ENCODE measurements at places on chromosomes 6 and 20.

DNA sequence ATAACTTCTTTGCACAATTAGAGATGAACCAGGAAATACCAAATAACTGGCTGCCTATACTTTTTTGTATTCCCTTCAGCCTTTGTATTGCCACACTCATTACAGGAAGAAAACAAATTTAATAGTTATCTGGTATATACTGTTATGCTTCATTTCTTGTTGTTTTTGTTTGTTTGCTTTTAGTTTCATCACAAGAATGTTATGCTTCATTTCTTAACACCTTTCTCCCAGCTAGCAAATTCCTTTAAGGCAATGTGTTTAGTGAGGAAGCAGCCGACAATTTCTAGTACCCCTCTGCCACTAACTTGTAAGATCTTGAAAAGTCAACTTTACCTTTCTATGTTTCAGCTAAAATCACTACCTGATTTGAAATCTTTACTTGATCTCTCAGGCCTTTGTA is 1.4 kb downstream of the NCOA6 start:
- peaks cover 6% of the 10 kb centered on the region for H3K4me1 ChIP-seq
- no peaks in the 10 kb centered on the region for H3K27me3 ChIP-seq
- peak overlapping the region; percentile 89 for H3K4me3 ChIP-seq
- H3K36me3 ChIP-seq, result no peaks in the 10 kb centered on the region

DNA sequence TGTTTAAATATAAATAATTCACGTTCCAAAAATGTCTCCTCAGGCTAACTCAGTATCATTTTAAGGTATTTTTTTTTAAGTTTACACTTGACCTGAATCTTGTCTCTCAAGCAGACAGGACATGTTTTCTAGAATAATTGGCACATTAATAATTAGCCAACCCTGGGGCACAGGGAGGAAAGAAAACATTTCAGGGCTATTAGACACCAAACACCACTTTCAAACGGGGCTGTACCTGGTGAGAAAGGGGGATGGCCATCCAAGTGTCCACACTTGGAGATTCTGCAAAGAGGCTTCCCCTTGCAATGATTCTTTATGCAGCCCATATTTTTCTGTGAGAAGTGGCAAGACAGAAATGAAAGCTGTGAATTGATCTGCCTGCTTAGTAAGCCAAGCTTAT is 560.8 kb downstream of the CD109 start:
- no peaks in the 10 kb centered on the region for H3K27me3 ChIP-seq
- H3K4me3 ChIP-seq, result no peak overlapping the region
- H3K36me3 ChIP-seq, result no peaks in the 10 kb centered on the region
- no peak overlapping the region for H3K27ac ChIP-seq
- H3K4me1 ChIP-seq, result no peaks in the 10 kb centered on the region

DNA sequence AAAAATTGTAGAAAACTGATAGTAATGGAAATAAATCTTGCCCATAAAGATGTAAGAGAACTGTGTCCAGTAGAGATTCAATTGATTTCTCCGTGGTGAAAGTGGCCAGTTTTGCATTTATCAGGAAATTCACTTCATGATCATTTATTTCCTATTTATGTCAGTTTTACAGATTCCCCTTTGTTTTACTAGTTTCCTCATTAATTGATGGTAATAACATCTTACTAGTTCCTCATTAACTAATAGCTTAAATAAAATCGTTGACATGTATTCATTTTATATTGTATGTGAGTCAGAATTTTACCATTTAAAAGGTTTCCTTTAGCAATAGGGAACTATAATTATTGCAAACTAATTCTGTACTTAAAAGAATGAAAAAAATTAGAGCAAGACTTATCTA is 99.8 kb upstream of the ADGRF1 start:
- H3K27ac ChIP-seq, result no peak overlapping the region
- no peak for DNase-seq
- H3K4me3 ChIP-seq, result no peak overlapping the region
- H3K36me3 ChIP-seq, result no peaks in the 10 kb centered on the region
- H3K4me1 ChIP-seq, result no peaks in the 10 kb centered on the region

- H3K27ac ChIP-seq, result no peak overlapping the region
- peaks cover under 1% of the 10 kb centered on the region for H3K4me1 ChIP-seq
- peaks cover 100% of the 10 kb centered on the region for H3K27me3 ChIP-seq
- no peak for DNase-seq
- no peaks in the 10 kb centered on the region for H3K36me3 ChIP-seq
These were observed 8.0 kb downstream of the FOXC1 start for GRCh38 chr6:1617466-1618310.

- H3K27me3 ChIP-seq, result no peaks in the 10 kb centered on the region
- H3K4me1 ChIP-seq, result no peaks in the 10 kb centered on the region
- no peak overlapping the region for H3K27ac ChIP-seq
- H3K4me3 ChIP-seq, result no peak overlapping the region
- no peak for DNase-seq
These were observed 24.7 kb upstream of the UBR2 start for GRCh38 chr6:42539135-42539534.

GRCh38 chr6:106102034-106102433 is 15.9 kb downstream of the PRDM1 start:
- peaks cover 47% of the 10 kb centered on the region for H3K4me1 ChIP-seq
- H3K36me3 ChIP-seq, result no peaks in the 10 kb centered on the region
- DNase-seq, result no peak
- H3K4me3 ChIP-seq, result no peak overlapping the region
- H3K27ac ChIP-seq, result no peak overlapping the region
- peaks cover 4% of the 10 kb centered on the region for H3K27me3 ChIP-seq

DNA sequence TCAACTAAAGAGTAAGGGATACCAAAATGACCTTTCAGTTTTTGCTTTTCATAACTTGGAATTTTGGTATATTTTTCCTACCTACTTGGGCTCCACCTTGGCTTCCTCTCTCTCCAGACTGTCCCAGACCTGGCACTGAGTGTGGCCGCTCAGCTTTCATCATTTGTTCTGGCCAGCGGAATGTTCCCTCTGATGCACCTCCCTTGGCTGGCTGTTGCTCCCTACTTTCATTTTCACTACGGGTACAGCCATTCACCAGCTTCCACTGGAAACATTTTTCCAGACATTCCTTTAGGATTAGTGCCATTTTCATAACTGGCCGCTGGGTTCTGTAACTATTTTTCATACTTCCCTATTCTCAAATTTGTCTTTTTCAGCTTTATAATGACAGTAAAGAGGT is 487.4 kb downstream of the TENT5A start:
- no peak overlapping the region for H3K27ac ChIP-seq
- no peaks in the 10 kb centered on the region for H3K4me1 ChIP-seq

Data from cardiac muscle cell (in vitro differentiated cells and primary cell).